A673 (cell line): ENCODE measurements at places on chromosomes 16 and 17.

DNA sequence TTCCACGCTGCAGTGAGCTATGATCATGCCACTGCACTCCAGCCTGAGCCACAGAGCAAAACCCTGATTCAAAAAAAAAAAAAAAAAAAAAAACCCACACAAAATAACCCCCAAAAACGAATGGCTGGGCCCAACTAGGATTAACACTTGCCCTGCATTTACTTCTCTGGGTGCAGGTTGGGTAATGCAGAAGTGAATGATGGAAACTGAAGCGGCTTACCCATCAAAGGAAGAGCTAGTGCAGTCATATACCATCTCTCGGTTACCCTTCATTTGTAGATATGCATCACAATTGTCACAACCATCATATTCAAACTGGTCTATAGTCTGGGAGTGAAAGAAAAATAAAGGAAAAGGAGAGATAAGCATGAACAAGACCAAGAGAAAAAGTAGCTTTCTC lies 819 bp downstream of the SUPT4H1 start:
- DNase-seq, result no peak

DNA sequence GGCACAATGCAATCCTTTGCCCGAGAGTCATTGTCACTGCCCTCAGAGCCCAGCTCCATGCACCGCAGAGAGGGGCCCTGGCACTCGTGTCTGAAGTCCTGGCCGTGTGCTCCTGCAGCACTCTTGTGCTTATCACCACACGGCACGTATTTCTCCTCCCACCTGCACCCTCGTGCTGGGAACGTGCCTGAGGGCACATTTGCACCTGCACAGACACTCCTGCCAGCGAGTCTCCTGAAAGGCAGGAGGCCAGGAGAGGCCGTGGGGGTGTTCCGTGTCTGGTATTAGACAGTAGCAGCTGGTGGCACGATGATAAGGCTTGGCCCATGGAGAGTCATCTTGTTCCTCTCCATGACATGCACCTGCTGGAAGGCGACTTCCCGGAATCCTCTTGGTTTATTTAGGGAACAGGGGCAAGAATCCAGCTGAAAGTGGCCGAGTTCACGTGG lies 3.4 kb upstream of the ACSF3 start:
- no peak for DNase-seq

DNA sequence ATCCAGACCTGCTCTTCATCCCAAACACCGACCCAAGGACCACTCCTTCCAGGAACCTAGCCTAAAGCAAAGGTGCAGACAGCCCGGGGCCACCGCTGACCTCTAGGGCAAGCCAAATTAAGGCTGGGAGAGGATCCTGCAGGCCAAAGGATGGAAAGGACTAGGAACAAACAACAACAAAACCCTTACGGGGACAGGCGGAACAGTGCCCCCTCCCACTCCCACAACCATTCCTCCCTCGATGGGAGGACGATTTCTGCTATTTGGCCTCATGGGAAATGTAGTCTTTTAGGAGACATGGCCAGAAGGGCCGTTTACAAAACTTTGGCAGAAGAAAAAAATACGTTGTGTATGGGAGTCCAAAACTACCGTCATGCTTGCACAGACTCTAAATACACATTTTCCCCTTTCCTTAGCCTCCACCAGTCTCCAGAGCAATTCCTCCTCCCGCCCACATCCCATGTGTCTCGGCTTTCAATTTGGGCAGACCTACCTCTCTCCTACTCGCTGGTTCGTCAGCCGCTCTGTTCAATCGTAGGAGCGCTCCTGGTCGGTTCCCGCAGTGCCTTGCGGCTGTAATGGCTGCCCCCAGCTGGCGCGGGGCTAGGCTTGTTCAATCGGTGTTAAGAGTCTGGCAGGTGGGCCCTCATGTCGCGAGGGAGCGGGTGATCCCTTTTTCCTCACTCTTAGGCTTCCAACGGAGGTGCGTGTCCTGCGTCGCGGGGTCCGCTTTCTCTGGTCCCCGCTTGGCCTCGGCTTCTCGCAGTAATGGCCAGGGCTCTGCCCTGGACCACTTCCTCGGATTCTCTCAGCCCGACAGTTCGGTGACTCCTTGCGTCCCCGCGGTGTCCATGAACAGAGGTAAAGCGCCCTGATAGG lies at the start of gene ERAL1:
Gene ERAL1, plus strand, starts transcription at position 560 of the 879 bp plus-strand sequence. Its CDS starts 19 bp downstream, at position 579.
- peak; percentile 94 for DNase-seq

GRCh38 chr16:77794586-77794985 lies 6.2 kb downstream of the VAT1L start:
- no peak for DNase-seq

GRCh38 chr16:2787406-2787805 lies at the start of gene PRSS33:
PRSS33 (minus strand) TSS chr16:2787560; CDS start chr16:2786547, 1,013 bp downstream.
- no peak for DNase-seq

GRCh38 chr17:50150354-50151040 lies at the start of gene PPP1R9B:
PPP1R9B (minus strand) TSS chr17:50150677; CDS start chr17:50150513, 164 bp downstream.
- no peak for DNase-seq

GRCh38 chr17:31697838-31698237 lies 161.2 kb downstream of the COPRS start:
- DNase-seq, result no peak

DNA sequence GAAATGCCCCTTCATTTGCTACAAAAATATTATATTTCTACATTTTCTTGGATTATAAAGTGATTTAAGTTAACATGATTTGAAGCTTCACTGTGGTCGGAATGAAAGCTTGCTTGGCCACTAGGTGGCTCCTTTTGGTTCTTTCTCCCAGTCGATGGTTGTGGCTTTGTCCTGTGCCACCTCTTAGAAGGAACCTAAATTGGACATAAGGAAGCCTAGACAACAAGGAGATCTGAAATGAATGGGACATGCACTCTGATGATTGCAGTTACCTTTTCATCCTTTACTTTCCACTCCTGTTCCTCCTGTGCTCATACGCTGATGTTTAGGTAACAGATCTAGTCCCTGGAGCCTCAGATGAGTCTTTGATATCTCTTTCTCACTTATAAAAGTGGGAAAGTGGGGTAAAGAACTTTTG lies 39.2 kb downstream of the FTO start:
- DNase-seq, result peak; percentile 55

DNA sequence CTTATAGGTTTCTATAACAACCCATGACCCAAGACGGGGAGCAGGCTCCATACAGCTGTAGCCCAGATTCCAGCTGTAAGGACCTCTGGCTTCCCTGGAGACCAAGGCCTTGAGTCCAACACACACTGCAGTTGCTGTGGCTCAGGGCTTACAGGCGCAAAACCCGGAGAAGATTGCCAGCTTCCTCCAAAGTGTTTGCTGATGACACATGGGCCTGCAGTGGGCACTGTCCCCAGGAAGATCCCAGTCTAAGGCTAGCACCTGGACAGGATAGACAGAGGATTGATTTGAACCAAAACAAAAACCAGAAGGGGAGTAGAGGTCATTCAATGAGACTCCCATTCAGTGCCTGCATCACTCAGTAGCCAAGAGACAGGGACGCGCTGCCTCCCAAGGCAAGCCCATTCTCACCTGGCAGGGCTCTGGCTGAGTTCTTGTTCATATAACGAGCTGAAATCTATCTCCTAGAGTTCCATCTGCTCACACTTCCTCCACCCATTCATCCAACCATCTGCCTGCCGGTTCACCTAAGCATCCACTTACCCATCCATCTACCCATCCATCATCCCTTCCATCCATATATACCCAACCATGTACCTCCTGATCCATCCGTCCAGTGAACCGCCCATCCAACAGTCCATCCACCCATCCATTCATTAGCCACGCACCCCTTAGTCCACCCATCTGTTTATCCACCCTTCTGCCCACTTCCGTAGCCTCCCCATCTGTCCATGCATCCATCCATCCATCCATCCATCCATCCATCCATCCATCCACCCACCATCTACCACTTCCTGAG lies 10.2 kb downstream of the RAB11FIP4 start:
- DNase-seq, result no peak

DNA sequence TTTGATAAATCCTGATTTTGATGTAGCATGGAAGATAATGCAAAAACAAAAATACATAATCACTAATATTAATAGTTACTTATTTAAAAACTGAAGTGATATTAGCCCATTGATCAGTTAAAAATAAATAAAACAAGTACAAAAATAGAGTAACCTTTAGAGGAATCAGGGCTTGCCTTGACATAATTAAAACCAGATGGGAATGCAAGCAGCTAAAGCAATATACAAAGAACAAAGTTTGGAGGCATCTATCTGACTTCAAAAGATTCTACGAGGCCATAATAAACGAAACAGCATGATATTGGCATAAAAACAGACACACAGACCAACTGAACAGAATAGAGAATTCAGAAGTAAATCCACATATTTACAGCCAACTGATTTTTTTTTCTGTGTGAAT lies 15.0 kb upstream of the HEATR3 start:
- no peak for DNase-seq

DNA sequence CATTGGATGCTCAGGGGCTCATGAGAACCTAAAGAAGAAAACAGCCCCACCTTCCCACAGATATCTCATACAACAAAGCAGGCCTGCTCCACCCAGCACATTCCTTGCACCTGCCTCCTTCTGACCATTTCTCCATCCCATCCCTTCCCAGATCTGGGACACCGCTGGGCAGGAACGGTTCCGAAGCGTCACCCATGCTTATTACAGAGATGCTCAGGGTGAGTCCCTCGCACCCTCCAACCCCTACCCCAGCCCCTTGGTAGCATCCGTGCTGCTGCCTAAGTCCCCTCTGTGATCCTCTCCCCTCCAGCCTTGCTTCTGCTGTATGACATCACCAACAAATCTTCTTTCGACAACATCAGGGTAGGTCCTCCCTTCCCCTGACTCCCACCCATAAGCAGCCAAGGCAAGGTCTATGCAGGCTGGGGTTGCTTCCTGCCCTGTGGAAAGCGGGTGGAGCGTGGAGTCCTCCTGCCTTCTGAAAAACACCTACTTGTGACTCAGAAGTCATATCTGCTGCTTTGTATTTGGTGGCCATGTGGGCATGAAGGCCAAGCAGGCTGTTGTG lies 5.4 kb upstream of the NHERF1 start:
- DNase-seq, result no peak

- DNase-seq, result no peak
These were observed 6.0 kb downstream of the ZNF688 start for GRCh38 chr16:30565526-30565925.

- no peak for DNase-seq
These were observed 29.1 kb upstream of the HAPSTR1 start for GRCh38 chr16:9062301-9062700.

- no peak for DNase-seq
These were observed 33.9 kb downstream of the MYO15A start for GRCh38 chr17:18142417-18142816.

DNA sequence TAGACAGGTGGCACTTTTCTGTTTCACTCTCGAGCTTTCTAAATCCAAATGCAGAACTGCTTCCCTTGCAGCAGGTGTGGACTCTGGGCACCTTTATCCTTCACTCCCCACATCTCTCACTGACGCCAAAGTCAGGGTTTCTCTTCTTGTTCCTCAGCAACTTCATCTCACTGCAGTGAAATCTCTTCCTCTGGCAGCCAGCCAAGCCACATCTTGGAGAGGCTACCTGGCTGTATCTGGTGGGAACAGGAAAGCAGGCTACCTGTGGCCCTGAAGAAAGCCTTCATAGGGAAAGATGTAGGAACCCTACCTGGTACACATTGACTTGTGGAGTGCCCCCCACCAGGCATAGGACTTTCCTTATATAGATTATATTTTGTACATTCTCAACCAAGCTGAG lies 159.1 kb downstream of the UTP18 start:
- no peak for DNase-seq

- no peak for DNase-seq
These were observed 290.4 kb upstream of the MON1B start for GRCh38 chr16:76900285-76901263.
